Stimulated activated naive CD8-positive, alpha-beta T cell treated with anti-CD3 and anti-CD28 coated beads, Interleukin-15, Interleukin-2, amounts not matched to agents 100 U/mL and 50 U/mL, for 24 hours (primary cell): ENCODE measurements at places on chromosomes 3 and 15.

DNA sequence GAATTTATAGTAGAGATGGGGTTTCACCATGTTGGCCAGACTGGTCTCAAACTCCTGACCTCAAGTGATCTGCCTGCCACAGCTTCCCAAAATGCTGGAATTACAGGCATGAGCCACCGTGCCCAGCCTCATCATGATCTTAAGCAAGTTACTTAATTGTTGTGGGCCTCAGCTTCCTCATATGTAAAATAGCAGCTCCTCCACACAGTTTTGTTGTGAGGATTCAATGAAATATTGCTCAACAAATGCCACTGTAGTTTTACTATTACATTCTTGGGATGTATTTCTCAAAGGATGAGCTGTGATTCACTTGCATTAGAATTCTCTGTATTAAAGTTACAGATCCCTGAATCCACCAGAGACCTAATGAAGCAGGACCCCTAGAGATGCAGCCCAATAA lies 168.8 kb downstream of the ADAMTS9 start:
- DNase-seq = no peak

DNA sequence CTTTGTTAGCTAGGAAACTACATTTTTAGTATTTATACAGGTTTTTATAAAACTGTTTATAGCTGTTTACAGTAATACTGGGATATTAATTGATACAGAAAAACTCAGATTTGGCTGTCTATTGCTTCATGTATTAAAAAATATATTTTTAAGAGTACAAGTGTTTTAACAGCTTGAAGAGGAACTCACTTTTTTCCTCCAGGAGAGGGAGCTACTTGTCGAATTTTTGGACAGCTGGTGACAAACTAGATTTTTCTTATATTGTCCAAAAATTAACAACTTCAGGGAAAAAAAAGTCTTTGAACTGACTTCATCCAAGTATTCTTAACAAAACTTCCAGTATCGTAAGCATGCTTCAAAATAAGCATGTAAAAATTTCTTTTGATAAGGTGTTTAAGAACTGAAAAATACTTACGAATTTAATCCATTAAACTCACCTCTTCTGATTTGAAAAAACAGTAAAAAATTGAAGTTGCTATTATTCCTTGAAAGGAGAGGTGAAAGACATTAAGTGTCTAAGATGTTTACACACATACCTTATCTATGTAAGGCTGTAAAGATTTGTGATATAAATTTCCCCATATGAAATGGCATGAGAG lies 4.0 kb downstream of the DIPK2A start:
- DNase-seq = no peak

GRCh38 chr3:65575376-65575840 lies 463.3 kb downstream of the MAGI1 start:
- DNase-seq = no peak

DNA sequence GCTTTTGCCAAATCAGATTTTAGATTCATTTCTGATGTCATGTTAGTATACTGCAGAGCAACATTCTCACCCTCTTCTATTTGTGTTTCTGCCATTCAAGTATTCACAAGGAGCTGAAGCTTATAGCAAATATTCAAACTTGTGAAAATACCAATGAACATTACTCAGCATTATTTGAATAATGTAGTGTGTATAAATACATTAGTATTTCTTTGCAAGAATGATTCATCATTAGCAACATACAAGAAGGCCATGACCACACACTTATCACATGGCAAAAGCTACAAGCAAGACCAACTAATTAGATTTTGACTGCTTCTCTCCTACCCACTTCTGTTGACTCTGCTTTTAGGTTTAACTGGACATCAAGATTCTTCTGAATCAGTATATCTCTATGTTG lies 124.9 kb downstream of the IGSF11 start:
- no peak for DNase-seq

DNA sequence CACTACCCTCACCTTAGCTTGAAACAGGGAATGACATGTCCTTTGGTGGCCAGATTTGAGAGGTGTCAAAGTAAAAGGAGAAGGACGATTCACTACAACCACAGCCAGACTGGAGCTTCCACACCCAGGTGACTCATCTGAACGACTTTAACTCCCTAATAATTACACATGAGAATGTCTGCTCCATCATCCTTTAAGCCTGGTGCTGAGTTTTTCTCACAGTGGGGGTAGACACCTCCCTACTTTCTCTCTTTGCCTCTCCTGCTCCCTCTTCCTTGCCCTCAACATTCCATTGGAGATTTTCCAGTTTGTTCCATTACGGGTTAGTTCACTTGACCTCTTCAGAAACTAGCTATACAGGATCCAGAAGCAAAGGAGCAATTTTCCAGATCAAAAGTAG lies 154.3 kb upstream of the BHLHE40 start:
- no peak for DNase-seq
